ENCODE measurements at places on chromosomes 6 and 20.

DNA sequence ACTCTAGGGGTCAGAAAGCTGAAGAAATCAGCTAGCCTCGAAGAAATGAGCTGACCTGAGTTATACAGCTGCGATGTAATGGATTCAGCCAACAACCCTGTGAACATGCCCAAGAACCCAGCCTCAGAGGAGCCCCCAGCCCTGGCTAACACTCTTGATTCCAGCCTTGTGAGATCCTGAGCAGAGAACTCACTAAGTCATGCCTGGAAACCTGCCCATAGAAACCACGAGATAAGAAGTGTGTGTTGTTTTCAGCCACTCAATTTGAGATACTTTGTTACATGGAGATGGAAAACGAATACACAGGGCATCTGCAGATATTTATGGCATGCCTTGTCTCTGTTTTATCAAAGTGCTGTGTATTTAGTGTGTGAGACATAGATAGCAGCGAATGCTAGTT is 265.2 kb downstream of the QKI start:
- DNase-seq: no peak

DNA sequence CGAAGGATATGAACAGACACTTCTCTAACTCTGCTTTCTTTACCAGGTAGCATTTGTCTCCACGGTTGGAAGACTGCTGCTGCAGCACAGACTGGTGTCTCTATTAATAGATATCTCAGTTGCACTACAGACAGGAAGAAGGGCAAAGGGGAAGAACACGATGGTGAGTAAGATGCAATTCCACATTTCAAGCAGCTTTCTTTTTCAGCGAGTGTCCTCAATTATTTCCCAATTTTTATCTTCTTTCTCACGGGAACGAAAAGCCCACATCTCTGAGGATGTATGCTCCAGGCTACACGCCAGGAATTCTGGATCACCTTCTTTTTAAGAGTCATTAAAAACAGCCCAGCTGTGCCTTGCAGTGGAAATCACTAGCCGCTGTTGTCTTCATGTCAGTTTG is 311.6 kb upstream of the ECI2 start:
- no peak for DNase-seq

DNA sequence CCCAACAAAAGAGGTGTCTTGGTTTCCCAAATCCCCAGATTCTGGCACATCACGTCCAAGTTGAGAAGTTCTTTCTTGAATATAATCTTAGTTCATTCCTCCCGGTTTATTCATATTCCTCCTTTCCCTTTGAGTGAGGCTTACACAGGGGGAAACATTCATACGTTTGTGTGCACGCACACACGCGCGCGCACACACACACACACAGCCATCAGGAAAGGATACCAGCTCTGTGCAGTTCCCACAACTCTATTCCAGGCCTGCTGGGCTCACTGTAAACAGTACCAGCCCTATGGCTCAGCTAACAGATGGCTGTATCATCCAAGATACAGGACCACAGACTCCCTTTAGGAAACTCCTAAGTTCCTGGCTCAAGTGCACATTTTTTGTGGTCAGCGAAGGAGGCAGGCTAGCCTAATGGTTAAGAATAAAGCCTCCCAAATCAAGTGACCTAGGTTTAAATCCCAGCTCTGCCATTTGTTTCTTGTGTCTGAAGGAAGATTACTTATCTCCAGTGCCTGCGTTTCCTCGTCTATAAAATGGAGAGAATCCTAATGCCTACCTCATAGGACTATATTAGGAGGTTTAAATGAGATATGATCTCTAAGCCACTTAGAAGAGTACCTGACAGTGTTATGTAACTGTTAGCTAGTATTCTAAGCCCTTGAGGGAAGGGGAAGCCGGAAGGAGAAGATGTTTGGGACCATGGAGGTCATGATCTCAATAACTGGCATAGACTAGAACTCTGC is 3.7 kb upstream of the TAF8 start:
- no peak for DNase-seq

DNA sequence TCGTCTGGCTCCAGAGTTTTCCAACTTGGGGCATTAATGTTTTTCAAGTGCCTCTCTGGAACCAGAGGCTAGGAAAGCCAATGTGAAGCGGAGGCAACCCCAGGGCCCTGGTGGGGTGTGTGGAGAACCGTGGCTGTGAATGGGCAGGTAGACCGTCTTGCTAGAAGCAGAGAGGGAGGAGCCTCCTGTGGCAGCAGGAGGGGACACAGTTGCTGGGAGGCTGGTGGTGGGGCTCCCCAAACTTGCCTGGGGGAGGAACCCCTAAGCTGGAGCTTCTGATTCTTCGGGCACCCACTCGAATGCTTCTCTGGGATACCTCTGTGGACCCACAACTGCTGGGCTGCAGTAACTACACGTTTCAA is 65.3 kb upstream of the APCDD1L start:
- no peak for DNase-seq
